Osteocyte (in vitro differentiated cells): ENCODE measurements at places on chromosomes 13 and 19. TPM values are rescaled to one million over a fixed set of nuclear protein-coding genes. Genes with fewer than 3 reads are reported as not detected.

DNA sequence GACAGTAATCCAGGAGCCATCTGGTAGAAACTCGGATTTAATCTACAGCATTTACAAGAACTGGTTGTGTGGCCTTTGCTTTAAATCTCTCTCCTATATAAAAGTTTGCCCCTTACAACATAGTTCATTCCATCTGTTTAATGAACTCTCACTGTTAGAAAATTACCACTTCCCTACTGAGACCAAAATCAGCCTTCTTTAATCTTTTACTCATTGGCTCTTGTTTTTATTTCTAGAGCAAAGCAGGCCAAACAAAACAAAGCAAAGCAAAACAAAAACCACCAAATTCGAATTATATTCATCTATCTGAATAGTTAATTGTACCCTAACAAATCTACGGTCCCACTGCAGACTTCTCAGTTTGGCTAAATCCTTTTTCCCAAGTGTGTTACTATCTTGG, 127.0 kb downstream of the UGGT2 start:
- DNase-seq = no peak

GRCh38 chr19:58538257-58539168, 5.4 kb upstream of the TRIM28 start:
- DNase-seq = no peak

WTIP gene
- total RNA-seq = 25.7 and 32.5 TPM in 2 replicates

ELSPBP1 gene
- not detected in 2 replicates for total RNA-seq

GRCh38 chr19:1794424-1795172, 17.5 kb downstream of the ATP8B3 start:
- DNase-seq = no peak

DNA sequence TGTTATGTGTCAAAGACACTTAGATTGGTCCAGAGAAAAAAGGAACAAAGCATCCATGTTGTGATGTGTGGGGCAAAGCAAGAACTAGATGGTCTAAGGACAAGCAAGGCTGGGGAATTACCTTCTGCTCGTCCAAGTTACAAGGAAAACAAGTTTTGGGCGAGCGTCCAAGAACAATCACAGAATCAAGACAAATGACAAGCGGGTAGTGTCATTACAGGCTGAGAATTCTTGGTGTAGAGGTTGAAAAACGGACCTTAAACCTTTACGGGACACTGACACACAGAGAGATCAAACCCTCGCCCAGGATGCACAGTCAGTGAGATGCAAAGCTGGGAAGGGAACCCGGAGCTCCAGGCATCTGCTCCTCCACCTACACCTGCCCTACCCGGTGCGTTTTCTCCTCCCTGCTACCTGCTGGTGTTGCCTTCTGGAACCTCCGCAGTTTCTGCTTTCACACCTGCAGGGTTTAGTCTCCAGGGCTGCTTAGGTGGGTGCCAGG, 515 bp upstream of the ZNF324B start:
- DNase-seq = no peak

CYP4F2 gene
- not detected in 2 replicates for total RNA-seq
